Activated CD8-positive, alpha-beta memory T cell treated with anti-CD3 and anti-CD28 coated beads for 1 hour (primary cell): ENCODE measurements at places on chromosomes 1 and 21.

- peak; percentile 47 for DNase-seq
Measured at GRCh38 chr1:26787381-26787705, 407 bp upstream of the PIGV start.

DNA sequence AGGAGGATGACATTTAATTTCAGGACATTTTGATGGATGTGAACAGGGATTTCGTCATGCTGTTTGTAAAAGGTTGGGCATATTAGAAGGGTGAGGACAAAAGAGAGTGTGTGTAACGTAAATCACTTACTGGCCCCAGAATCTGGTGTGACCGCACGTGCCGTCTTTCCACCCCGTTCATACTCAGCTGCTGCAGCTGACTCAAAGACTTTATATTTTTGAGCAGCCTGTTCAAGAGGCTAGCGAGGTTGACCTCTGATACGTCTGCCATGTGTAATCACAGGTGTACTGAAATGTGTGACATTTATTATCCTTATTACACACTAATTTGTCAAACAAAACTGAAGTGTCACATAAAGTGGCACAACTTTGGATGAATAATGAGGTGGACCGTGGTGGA, 66.5 kb upstream of the ERRFI1 start:
- no peak for DNase-seq

GRCh38 chr21:33286600-33287456, 20.7 kb downstream of the IL10RB start:
- no peak for DNase-seq

GRCh38 chr1:27418326-27419185, 26.1 kb downstream of the GPR3 start:
- no peak for DNase-seq

GRCh38 chr1:226633541-226634165, 85.1 kb downstream of the STUM start:
- DNase-seq: no peak

DNA sequence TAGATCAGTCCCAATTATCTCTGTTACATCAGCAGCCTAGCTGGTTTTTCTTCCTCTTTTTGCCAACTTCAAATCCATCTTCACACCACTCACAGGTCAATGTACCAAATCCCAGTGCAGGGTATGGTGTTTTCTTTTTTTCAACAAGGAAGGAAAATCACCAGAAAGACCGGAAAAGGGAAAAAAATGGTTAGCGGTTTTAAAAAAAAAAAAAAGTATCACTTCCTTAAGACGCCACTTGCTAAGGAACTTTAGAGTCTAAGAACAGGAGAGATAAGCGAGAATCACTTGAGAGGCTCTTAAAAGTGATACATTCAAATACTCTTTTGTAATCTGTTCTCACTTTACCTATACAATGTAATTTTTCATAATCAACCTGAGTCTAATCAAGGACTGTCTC, 3.1 kb upstream of the OR10J1 start:
- DNase-seq: no peak

DNA sequence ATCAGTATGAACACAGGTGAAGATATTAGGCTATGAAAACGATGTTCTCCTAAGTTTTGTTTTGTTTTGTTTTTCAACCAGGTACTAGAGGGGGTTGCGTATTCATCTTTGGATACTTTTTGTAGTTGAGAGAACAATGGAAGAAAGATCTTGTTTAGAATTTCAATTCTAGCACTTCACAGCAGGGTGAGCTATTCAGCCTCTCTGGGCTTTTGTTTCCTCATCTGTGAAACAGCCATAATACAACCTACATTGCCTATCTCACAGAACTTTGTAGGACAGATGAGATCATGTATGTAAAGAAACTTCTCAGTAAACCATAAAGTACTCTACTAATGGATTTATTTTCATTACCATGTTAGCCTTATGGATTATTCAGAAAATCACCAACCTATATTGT, 199.5 kb downstream of the GPATCH2 start:
- no peak for DNase-seq

DNA sequence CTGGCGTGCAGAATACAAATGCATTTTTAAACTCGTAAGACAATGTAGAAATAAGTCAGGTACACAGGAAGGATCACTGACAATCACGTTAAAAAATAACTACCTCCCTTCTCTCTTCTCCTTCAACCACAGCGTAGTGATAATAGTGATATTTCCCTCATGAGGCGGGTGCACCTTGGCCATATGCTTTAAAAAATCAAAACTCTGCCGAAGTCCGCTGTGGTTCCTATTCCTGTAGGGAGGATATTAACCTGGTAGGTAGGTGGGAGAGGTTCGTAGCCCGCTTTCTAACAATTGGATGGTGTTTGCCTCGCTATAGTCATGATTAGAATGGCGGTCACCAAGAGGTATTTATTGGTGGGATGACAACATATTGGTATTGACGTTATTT, 732 bp downstream of the GREM2 start:
- no peak for DNase-seq

DNA sequence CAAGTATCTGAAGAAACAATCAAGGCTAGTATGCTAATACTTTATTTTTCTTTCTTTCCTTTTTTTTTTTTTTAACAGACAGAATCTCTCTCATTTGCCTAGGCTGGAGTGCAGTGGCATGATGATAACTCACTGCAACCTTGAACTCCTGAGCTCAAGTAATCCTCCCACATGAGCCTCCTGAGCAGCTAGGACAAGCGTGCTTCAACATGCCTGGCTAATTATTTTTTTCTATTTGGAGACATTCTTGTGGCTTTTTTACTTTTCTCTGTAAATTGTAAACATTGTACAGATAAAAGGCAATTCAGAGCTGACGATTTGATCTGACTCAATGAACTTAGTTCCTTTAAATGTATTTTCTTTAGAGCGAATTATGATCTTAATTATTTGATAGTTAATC, 41.4 kb downstream of the CCDC18 start:
- no peak for DNase-seq

- DNase-seq: no peak
Measured at GRCh38 chr21:45444385-45444784, 39.4 kb downstream of the COL18A1 start.

- no peak for DNase-seq
Measured at GRCh38 chr1:188517139-188517538, 1688.4 kb downstream of the PLA2G4A start.

DNA sequence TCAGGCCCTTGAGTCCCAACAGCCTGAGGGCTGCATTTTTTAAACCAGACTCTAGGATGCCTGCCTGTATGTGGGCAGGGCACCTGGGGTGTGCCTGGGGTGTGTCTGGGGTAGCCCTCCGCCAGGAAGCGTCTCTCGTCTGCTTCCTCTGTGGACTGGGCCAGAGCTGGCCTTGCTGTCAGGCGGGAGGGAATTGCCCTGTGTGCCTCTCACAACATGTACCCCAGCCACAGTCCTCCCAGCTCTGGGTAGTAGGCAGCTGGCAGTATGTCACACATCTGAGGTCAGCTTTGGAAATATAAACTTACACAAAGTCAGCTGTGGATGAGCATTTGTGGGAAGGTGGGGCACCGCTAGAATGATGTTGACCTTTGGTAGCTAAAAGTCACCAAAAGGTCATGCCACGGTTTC, 13.0 kb downstream of the TRAF5 start:
- DNase-seq: no peak

GRCh38 chr21:44374601-44375280, 21.3 kb downstream of the TRPM2 start:
- no peak for DNase-seq

- DNase-seq: no peak
Measured at GRCh38 chr1:6500544-6501278, 9.2 kb upstream of the PLEKHG5 start.

DNA sequence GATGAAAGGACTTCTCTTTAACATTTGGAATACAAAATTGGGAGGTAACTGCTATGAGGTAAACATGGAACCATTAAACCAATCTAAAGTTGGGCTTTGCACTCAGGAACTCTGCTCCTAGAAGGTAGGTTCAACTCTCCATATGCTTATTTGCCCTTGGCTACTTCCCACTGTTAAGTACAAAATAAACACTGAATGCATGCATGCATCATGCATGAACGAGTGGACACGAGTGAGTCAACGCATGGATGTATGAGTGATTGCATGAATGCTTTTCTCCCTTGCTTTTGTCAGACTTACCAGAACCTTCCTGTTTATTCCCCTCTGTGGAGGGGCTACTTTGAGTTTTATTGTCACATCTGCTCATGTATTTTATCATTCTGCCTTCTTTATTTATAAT, 42.4 kb upstream of the RUNX1 start:
- no peak for DNase-seq

- no peak for DNase-seq
Measured at GRCh38 chr1:162391790-162392563, 10.4 kb downstream of the C1orf226 start.

- no peak for DNase-seq
Measured at GRCh38 chr1:198701766-198702539, 63.1 kb downstream of the PTPRC start.

GRCh38 chr1:156468693-156469345, 31.8 kb downstream of the MEF2D start:
- no peak for DNase-seq
